Colonic mucosa (tissue), 4 donors: ENCODE measurements at places on chromosomes 12 and 14. TPM values are rescaled to one million over a fixed set of nuclear protein-coding genes. Genes with fewer than 3 reads are reported as not detected.

- no peak for DNase-seq
These were observed 23.6 kb downstream of the ZNF664 start for GRCh38 chr12:123996581-123996980.

DNA sequence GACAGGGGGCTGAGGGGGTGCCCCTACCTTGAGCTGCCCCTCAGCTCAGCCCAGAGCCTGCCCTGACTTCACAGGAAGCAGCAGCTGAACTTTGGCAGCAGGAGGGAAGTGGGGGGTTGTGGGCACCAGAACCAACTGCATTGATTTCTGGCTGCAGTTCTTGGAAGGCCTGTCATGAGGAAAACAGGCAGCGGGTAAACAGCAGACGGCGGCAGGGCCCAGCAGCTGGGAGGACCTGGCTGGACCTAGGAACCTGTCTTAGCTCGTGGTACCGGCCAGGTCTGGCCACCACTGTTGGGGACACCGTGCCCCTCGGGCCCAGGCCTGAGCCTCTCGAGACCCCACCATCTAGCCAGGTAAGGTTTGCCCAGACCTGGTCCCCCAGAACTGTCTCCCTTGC lies 154.2 kb upstream of the MYL2 start:
- no peak for DNase-seq

- no peak for DNase-seq
These were observed 110.1 kb downstream of the SAMD4A start for GRCh38 chr14:54676812-54677708.

TAC3 gene
- total RNA-seq = 1.9 TPM

DNA sequence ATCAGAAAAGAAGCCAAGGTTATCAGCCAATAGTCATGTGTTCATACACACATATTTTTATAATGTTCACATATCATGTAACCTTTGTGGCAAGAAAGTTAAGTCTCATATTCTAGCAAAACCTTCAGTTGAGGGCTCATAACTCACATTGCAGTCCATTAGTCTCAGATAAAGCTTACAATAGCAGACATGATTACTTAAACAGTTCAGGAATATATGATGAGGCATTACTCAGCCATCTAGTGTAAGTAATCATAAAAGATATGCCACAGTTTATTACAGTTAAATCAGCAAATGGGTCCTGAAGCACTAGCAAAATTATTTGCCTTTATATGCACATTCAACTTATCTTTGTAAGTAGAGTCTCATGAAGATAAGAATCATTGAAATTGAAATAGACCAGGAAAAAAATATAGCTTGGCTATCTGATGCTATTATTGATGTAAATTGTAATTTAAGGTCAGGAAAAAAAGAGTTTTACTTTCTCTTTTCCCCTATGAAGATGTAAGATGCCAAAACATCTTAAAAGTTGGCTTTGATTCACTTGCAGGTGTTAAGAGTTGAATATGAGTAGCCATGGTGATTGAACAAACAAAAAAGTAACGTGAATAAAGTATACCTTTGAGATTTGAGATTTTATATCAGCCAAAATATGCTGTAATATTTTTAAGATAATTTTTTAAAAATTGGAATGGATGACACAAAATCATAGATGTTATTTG lies 537.0 kb downstream of the SLC6A15 start:
- no peak for DNase-seq

GRCh38 chr12:92438641-92439419 lies 264.0 kb upstream of the PLEKHG7 start:
- no peak for DNase-seq

DNA sequence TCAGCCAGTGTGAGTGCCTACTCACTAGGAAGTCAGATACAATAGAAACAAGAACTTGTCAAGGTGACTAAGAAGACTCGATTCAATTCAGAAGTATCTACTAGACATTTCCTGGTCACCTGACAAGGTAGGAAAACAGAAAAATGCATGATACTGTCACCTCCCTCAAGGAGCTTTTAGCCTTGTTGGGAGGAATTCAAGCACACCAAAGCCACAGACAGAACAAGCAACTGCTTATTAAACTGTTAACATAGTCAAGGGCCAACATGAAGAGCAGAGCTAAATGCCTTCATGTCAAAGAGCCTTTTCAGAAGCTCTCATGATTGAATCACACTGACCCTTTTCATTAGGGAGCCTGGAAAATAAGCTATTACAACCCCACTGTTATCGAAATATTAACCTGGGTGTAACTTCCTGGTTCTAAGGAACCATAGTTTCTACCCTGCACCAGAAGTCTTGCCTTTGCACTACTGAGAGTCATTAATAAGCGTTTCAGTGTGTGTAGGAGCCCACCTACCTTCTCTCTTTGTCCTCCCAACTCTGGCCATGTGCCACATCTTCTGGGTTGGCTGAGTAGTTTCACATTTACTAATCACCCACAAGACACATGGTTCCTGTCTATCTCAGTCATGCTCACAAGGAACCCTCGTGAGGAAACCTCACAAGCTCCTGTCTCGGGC lies 31.0 kb upstream of the LGALS3 start:
- no peak for DNase-seq

- no peak for DNase-seq
These were observed 737.8 kb downstream of the RERGL start for GRCh38 chr12:17352164-17352563.
